ENCODE measurements at places on chromosomes 16 and 17.

- no peak for DNase-seq
Observed at GRCh38 chr16:50197582-50197981, 44.5 kb downstream of the TENT4B start.

DNA sequence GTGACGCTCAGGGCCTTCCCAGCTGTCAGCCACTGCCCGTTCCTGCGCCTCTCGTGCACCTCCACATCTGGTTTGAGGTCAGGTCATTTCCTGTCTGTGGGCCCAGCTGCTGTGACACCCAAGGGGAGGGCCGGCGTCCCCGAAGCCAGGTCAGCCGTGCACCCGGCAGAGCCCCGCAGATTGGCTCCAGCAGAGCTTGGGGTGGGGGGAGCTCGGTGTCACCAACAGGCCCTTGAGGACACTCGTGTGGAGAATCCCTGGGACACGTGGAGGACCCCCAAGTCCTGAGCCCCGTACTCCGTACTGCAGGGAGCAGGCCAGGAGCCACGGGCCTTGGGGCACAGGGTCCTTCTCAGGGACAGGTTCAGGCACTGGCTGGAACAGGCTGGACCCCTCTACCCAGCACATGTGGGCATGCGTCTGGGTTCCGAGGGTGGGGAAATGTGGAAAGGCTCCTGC, 4.8 kb downstream of the SPATA2L start:
- DNase-seq, result no peak

- DNase-seq, result no peak
Observed at GRCh38 chr16:8957063-8957397, 6.7 kb downstream of the USP7 start.

GRCh38 chr16:66714654-66715307, 18.2 kb upstream of the CMTM4 start:
- DNase-seq, result no peak

DNA sequence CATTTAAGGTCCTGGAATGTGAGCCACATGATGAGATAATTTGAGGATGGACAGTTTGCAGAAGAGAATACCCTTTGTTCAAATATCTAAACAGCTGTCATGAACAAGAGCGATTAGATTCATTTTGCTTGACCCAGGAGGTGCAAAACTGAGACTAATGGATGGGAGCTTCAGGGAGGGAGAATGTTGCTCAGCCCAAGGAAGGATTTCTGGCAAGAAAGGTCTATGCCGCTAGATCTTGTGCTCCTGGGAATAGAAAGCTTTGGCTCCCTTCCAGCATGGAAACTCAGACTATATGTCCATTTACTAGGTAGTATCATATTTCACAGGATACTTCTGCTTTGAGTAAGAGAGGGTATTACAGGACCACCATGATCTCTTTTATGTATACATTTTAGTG, 14.8 kb upstream of the CDH11 start:
- no peak for DNase-seq
